Type B pancreatic cell (in vitro differentiated cells): ENCODE measurements at places on chromosomes 11 and 22. TPM values are rescaled to one million over a fixed set of nuclear protein-coding genes. Genes with fewer than 3 reads are reported as not detected.

DNA sequence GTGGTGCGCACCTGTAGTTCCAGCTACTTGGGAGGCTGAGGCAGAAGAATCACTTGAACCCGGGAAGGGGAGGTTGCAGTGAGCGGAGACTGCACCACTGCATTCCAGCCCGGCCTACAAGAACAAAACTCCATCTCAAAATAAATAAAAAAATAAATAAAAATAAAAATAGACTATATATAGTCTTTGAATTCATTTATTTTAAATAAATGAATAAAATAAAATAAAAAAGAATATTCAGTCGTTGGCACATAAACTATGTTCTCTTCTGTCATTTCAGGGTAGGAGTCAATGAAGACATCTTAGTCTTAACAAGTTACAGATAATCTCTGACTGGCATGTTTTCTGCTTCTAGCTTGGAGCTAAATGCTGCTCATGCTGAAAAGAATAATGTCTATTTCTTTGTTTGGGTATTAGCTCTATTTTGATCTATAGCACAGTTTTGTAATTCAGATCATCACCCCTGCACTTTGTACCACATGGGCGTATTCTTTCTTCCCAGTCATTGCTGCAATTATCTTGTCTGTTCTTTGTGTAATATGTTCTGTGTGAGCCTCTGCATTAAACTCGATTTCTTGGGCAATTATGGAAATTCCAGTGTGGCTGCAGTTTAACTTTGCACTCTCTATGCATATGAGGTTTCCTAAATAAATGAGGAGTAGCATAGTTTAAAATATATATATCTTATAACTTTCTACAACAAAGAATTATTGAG is 1.4 kb upstream of the MS4A14 start:
- no peak for DNase-seq

DNA sequence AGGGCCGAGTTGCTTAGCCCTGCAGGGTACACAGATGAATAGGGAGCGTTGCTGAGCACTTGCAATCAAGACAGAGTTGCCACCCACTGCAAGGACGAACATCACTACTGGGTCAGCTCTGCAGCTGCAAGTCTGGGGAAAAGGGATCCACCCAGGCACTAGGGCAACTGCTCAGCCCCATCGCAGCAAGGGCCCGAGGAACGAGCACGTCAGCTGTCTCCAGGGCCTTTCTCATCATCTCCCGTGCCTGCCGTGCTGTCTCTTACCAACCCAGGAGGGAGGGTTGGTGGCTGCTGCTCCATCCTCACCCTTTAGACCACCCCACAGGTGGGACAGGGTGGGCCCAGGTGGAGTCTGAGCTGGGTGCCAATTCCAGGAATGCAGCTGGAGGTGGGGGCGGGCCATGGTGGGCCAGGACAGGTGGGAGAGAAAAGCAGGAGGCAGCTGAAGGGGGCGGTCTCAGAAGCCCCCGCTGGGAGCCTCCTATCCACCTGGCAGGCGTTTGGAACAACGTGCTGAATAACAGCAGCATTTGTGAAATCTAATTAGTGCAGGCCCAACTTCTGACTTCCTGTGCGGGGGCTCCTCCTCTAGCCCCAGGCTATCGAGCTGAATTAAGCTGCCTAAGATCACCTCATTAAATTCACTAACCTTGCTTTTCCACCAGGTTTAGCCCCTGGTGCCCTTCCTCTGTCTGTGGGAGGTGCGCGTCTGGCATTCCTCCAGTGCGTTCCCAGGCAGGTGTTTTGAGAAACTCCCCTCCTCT is 252.5 kb downstream of the ST3GAL4 start:
- no peak for DNase-seq

GRCh38 chr22:35124691-35125219 is 58.8 kb downstream of the ISX start:
- no peak for DNase-seq

DNA sequence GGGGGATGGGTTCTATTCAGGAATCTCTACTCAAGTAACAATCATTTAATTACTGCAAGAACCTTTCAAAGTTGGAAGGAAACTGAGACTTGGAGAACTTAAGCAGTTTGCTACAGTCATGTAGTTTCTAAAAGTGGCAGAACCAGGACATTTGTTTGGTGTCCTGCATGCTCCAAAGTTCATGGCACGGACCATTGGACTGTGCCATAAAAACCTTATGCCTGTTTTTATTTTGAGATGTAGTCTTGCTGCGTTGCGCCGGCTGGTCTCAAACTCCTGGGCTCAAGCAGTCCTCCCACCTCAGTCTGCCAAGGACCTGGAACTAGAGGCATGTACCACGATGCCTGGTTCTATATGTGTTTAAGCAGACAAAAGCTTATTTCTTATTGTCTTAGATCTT is 18.6 kb upstream of the AIFM3 start:
- no peak for DNase-seq

The KIRREL3 gene
- total RNA-seq, result 1.00 and 4.1 TPM in 2 replicates

GRCh38 chr11:3944198-3944597 is 88.7 kb downstream of the STIM1 start:
- no peak for DNase-seq

GRCh38 chr11:85768473-85769146 is 42.3 kb downstream of the SYTL2 start:
- DNase-seq, result no peak

GRCh38 chr11:62147545-62147944 is 23.7 kb downstream of the INCENP start:
- peak; percentile 55 for DNase-seq

DNA sequence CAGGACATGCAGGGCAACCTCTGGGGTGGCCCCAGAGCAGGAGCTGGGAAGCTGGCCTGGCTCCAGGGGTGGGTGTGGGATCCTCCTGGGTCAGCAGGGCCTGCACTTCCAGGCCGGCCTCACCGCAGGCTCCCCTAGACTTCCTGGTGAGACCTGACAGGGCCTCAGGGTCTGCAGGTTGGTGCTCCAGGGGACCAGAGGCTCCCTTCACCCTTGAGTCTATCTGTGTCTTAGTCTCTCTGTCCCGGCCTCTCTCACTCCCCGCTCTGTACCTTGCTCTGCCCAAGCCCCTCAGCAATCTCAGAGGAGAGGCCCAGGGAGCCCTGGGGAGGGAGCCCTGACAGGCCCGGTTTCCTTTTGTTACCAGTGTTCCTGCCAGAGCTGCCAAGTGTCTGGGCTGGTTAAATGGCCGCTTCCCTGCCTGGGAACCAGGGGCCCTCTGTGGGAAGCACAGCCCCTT is 13.9 kb downstream of the CD82 start:
- DNase-seq, result no peak

GRCh38 chr11:62116451-62116850 is 7.4 kb upstream of the INCENP start:
- DNase-seq, result no peak

- DNase-seq, result no peak
Observed at GRCh38 chr11:78973876-78974275, 399.2 kb upstream of the NARS2 start.

The OR8H3 gene
- total RNA-seq, result not detected in 2 replicates

DNA sequence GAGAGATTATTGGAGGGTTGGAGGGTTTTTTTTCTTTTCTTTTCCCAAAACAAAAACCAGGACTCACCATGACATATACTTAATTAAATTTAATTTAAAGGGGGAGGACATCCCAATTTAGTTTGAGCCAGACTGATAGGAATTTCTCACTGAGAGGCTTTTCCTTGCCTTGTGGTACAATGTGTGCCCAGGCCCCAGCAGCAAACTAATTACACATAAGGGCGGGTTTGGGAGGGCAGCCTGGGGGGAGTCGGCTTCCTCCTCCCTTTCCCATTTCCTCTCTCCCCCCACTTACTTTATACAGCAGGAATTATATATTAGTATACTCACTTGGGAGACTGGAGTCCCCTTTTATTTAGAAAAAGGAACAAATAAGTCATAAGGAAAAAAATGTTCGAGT is 2.9 kb downstream of the TEAD1 start:
- DNase-seq, result no peak

DNA sequence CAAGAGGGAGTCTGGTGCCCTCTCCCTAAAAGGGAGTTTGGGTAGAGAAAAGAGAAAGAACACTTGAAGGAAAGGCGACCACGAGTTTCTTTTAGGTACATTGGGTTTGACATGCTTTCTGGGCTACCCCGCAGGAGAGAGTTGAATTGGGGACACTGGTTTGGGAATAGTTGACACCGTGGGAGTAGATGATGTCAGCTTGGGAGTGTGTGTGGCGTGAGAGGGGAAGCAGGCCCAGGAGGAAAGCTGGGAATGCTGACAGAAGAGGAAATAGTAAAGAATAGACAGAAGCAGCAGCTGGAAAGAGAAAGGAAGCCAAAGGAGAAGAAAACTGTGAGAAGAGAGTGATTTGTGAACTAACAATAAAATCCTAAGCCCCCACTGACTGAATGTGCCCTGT is 442.9 kb downstream of the DYNC2H1 start:
- DNase-seq, result no peak
